ENCODE measurements at places on chromosomes 16 and 17.

- no peak for DNase-seq
Observed at GRCh38 chr16:15610369-15610871, 32.5 kb downstream of the MARF1 start.

GRCh38 chr16:1846416-1846815 lies 19.4 kb downstream of the FAHD1 start:
- DNase-seq: no peak

DNA sequence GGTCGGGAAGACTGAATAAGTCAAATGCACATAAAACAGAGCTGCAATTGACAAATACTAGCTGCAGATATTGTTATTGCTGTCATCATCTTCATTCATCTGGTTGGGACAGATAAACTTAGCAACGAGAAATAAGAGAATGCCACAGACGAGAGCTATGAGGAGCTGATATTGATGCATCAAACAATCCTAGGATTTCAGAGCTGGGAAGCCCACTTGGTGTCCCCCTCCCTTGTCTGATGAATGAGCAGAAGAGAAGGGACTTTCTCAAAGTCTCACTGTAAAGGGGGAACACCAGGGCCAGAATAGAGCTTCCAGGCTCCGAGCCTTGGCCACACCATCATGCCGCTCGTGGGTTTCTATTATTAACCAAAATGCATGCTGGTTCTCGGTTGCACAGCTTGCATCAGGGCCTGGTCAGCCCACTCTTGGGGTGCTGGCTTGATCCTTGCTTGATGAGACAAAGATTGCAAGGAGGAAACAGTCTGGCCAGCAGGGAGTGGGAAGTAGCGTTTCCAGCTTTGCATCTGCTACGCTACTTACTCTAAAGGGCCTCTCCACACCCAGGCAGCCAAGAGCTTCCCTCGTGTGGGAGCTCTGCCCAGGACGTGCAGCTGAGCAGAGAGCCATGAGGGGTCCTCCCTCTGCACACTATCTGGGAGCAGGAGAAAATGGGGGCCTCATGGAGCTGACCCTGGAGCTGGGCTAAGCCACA lies 28.4 kb upstream of the EMP2 start:
- no peak for DNase-seq

GRCh38 chr17:68248199-68248825 lies 469 bp downstream of the AMZ2 start:
- DNase-seq: no peak

- DNase-seq: peak; percentile 37
Observed at GRCh38 chr17:17626151-17626805, 34.8 kb upstream of the PEMT start.

GRCh38 chr17:40560592-40561293 lies 4.5 kb downstream of the CCR7 start:
- DNase-seq: no peak

- no peak for DNase-seq
Observed at GRCh38 chr17:39536468-39536867, 71.3 kb downstream of the NEUROD2 start.

GRCh38 chr16:3459401-3460090 lies 16.1 kb downstream of the NAA60 start:
- no peak for DNase-seq

- no peak for DNase-seq
Observed at GRCh38 chr16:2518823-2519710, 1.1 kb upstream of the AMDHD2 start.
